ENCODE measurements at places on chromosomes 5 and 9. TPM values are rescaled to one million over a fixed set of nuclear protein-coding genes. Genes with fewer than 3 reads are reported as not detected.

ADGRV1 gene
- total RNA-seq: 0.42 TPM

PPP2R2B gene
- total RNA-seq: 0.03 TPM

HMCN2 gene
- under 0.01 TPM for total RNA-seq

PCDHB12 gene
- total RNA-seq: 0.18 TPM

LCN15 gene
- total RNA-seq: not detected

CDH10 gene
- not detected for total RNA-seq

PLCXD3 gene
- total RNA-seq: not detected

C9orf153 gene
- 0.56 TPM for total RNA-seq

ST8SIA4 gene
- not detected for total RNA-seq

PRR16 gene
- total RNA-seq: not detected

PTGDS gene
- not detected for total RNA-seq

KCTD16 gene
- 0.31 TPM for total RNA-seq

- no peak for DNase-seq
Measured at GRCh38 chr5:179817470-179817840, 3.2 kb upstream of the SQSTM1 start.

- DNase-seq: no peak
Measured at GRCh38 chr9:135575995-135576631, 14.6 kb downstream of the PAEP start.

DNA sequence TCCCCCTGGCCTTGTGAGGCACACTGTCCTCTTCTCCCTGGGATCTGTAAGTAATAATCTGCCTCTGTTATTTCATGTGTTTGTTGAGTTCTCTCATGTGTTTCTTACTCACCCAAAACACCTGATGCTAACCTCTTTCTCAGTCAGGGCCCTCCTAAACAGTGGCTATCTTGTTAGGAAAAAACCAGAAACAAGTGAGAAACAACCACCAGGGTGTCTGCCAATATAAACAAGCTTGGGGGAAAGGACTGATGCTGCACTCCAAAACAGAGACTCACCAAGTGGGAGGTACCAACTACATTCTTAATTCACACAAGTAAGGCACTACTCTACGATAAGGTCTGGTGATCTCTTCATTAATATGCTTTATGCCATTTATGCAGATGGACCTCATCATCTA lies 564.4 kb downstream of the SEMA5A start:
- DNase-seq: no peak

- DNase-seq: no peak
Measured at GRCh38 chr5:151086905-151087360, 6.1 kb upstream of the TNIP1 start.

DNA sequence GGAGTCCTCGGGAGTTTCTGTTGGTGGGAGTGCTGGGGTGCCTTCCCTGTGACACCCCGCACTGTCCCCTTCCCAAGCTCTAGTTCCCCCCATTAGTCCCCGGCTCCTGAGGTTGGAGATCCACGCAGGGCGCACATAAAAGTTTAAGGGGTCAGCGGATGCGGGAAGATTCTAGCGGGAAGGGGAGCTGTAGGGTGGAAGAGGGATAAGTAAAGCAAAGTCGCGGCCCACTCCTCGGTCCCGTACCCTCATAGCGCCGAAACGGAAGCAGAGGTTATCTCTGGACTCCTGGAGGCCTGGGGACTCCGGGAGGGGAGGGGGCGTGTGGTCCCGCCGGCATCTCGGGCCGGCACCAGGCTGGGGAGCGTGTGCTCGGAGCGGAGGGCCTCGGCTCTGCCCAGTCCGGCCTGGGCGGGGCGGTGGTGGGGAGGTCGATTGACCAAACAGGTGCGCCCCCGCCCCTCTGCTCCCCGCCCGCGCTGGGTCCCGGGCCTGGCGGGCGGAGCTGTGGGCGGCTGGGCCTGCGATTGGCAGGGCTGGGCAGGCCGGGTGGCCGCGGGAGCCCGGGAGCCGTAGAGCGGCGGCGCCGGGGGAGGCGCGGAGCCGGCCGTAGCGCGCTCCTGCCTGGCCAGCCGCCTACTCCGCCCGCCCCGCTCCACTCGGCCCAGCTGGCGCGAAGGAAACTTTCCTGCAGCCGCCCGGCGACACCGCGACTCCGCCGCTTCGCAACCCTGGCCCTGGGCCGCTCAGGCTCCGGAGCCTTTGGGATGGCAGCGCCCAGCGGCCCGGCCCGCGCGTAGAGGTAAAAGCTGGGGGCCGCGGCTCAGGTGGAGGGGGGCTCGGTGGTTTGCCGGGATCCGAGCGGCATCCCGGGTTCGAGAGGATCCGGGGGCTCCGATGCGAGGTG lies 52.2 kb upstream of the DAB2IP start:
- DNase-seq: peak; percentile 64

DNA sequence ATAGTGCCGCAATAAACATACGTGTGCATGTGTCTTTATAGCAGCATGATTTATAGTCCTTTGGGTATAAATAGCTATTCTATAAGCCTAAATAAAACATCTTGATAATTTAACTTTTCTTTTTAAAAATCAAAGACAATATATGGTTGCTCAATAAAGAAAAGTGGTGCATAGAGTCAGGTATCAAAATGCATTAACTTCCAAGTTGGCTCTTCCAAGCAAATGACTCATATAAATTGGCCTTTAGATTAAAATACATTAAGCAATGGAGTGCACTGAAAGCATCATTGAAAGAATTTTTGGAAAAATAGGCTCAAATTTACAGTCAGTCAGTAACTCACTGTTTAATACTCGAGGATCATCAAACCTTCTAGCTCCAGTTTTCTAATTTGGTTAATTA lies 106.6 kb downstream of the PLCXD3 start:
- no peak for DNase-seq

DNA sequence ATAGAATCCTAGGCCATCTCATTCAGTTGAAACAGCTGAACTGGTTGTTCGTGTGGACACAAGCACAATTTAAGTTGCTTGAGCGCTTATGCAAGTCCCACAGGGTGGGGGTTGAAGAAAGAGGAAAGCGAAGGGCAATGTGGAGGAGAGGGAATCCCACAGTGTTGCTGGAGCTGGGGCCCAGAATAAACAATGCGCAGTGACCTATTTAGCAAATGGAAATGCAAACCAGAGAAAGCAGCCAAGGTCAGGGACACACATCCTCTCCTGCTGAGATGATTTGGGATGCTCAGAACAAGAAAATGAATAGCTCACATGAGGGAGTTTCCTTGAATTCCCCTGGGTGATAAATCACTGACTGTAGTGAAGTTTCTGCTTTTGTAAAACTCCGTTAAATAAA lies 838.3 kb downstream of the TLE4 start:
- no peak for DNase-seq

- no peak for DNase-seq
Measured at GRCh38 chr5:76804266-76804665, 14.6 kb upstream of the F2RL1 start.

GRCh38 chr9:101229606-101230005 lies 155.2 kb downstream of the BAAT start:
- no peak for DNase-seq

- DNase-seq: no peak
Measured at GRCh38 chr5:10715605-10716290, 45.3 kb downstream of the DAP start.

DNA sequence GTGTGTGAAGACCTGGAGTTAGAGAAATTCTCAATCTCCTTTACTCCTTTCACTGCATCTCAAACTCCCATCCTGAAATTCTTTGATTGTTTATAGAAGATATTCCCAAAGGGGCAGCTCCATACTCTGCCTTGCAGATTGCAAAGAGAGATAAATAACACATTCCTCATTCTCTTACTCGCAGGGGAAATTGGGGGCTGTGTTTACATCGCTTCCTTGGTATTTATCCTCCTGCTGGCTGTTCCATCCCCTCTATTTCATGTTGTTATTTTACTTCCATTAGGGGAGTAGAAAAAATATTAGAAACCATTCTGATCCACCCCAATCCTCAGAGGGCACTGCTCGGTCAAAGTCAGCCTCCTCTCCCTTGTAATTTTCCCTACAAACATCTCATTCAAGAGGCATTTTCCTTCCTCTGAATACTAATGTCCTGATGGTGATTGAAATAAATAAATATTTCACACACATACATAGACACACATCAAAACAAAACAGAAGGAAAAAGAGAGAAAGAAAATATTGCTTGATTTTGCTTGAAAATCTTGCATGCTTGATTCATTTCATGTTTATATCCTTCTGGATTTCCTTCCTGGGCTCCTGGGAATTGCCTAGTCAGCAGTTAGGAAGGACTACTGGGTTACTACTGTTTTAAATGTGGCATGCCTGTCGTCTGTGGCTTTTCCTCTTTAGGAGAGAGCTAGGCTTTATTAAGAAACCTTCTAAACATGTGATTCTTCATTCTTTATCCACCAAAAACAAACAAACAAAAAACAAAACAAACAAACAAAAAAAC lies 420.1 kb upstream of the PAPPA start:
- no peak for DNase-seq

DNA sequence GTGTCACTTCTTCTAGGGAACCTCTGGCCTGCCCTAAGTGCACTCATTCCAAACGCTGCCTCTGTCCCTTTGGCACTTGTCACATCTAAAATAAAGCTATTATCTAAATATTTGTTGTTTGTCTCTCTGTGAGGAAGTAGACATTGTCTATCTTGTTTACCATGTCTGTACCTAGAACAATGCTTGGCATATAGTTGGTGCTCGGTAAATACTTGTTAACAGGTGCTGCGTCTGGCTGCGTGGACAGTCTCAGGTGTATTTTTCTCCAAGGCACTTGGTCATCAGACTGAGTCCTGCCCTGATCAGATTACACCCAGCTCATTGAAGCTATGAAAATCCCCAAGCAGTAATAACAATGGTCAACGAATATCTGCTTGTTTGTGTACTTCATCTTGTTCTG lies 174.9 kb upstream of the SMIM23 start:
- no peak for DNase-seq

DNA sequence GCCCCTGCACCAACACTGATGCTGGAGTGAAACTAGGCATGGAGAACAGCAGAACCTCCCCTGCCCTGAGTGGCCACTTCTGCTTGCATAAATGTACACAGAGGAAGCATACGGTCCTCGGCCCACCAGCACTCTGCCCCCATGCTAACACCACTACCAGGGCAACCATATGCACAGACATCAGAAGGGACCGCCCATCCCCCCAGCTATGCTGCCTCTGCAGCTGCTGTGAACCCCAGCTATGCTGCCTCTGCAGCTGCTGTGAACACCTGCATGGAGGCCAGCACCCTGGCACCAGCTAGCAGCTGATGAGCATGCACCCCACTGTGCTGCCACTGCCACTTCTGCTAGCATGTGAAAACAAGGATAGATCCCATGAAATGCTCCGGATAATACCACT lies 250.3 kb downstream of the TUSC1 start:
- no peak for DNase-seq

DNA sequence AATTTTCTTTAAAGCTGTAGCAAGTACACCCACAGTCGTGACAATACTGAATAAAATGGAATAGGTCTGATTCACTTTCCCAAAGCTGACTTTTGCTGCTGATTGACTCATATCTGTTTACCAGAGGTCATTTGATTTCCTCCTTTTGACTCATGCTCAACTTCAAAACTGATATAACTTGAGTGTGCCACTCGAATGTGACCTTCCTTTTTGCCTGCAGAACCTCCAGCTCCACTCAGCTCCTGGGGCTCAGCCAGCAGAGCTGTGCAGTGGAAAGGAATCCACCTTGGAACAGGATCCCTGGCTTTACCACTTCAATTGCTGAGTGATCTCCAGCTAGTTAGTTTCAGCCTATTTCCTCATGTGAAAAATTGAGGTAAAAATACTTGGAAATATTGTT lies 84.1 kb downstream of the FEM1C start:
- peak; percentile 46 for DNase-seq
